ENCODE measurements at places on chromosomes 1 and 21. TPM values are rescaled to one million over a fixed set of nuclear protein-coding genes. Genes with fewer than 3 reads are reported as not detected.

The CLCA1 gene
- total RNA-seq, result not detected

DNA sequence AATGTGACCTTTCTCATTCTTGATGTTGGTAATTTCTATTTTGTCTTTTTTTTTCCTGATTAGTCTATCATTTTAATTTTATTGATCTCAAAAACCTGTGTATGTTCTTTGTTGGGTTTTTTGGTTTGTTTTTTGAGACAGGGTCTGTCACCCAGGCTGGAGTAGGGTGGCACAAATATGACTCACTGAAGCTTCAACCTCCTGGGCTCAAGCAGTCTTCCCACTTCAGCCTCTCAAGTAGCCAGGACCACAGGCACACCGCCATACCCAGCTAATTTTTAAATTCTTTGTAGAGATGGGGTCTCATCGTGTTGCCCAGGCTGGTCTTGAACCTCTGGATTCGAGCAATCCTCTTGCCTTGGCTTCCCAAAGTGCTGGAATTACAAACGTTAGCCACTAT is 145.2 kb downstream of the PIK3R3 start:
- no peak for DNase-seq

- no peak for DNase-seq
Observed at GRCh38 chr1:168079761-168080160, 57.0 kb downstream of the GPR161 start.

- DNase-seq, result no peak
Observed at GRCh38 chr1:87791931-87792740, 463.5 kb downstream of the LMO4 start.

GRCh38 chr1:112358798-112359408 is 37.1 kb upstream of the CTTNBP2NL start:
- DNase-seq, result peak; percentile 71

DNA sequence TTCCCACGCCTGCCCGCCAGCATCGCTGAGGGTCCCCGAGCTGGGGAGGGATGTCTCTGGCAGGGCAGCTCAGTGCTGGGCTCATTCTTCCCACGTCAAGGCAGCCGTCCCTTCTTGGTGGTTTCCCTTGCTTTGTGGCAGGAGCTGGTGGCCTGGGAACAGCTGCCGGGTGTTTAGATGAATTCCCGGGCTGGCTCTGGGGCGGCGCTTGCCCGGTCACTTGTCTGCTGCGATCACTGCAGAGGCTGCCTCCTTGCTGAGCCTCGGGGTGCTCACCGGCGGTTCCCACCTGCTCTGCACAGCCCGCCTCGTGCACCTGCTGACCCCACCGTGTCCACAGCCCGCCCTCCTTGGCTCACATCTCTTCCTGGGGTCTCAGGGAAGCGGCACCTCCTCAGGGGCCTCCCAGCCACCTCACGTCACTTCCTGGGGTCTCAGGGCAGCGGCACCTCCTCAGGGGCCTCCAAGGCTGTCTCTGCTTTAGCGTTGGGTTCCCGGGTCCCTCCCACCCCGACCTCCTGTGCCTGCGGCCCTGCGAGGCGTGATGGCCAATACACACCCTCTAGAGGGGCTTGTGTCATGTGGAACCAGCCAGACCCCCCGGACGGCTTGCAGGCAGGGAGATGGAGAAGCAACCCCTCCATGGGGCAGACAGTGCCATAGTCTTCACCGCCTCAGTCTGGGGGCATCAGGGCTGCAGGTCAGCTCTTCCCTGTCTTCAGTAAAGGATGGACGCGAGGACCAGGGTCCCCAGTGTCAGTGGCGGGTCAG is 13.5 kb downstream of the COL18A1 start:
- no peak for DNase-seq

DNA sequence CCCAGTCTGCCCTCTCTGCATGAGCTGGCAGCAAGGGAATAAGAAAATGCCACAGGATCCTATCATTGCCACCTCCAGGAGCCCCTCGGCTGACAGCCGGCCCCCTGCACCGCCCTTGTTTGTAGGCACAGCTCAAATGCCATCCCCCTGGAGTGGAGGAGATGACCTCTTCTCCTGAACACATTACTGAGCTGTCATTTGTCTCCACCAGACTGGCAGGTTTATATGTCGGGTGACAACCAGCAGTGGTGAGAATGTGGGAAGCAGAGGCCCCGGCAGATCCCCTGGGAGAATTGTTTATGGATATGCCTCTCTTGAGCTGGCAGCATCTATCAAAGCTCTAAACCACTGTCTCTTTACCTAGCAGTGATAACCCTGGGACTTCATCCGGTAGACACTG is 135.4 kb upstream of the FMN2 start:
- DNase-seq, result no peak

All from tibial nerve (tissue), 4 donors.